ENCODE measurements at places on chromosomes 7 and 10.

GRCh38 chr7:108307595-108307994 is 148.6 kb downstream of the NRCAM start:
- no peak for DNase-seq

DNA sequence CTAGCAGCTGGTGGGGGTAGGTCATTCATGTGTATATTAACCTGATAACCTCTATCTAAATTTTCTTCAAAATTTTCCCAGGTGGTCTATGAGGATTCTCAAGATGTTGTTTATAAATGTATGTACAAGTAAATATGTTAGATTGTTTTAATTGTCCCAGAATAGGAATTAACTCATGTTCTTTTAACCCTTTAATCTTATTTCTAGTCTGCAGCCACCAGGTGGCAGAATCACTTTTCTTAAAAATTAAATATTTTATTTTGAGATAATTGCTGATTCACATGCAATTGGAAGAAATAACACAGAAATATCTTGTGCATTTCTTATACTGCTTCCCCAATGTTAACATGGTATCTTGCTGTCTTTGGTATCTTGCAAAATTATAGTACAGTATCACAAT is 589.5 kb downstream of the ARL4A start:
- no peak for DNase-seq

- DNase-seq: no peak
These were observed 227.6 kb upstream of the STEAP1 start for GRCh38 chr7:89926701-89927100.

- no peak for DNase-seq
These were observed 5.9 kb downstream of the SAP25 start for GRCh38 chr7:100567751-100568175.

DNA sequence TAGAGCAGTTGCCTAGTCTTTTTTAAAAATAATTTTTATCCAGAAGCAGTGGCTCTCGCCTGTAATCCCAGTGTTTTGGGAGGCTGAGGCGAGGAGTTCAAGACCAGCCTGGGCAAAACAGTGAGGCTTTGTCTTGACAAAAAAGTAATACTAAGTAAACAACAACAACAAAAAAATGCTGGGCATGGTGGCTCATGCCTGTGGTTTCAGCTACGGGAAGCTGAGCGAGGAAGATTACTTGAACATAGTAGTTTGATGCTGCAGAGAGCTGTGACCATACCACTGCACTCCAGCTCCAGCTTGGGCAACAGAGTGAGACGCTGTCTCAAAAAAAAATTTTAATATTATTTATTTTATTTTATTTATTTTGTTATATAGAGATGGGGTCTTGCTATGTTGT is 31.3 kb upstream of the TPST1 start:
- no peak for DNase-seq

- DNase-seq: no peak
These were observed 14.0 kb upstream of the ATXN7L1 start for GRCh38 chr7:105890290-105890997.

DNA sequence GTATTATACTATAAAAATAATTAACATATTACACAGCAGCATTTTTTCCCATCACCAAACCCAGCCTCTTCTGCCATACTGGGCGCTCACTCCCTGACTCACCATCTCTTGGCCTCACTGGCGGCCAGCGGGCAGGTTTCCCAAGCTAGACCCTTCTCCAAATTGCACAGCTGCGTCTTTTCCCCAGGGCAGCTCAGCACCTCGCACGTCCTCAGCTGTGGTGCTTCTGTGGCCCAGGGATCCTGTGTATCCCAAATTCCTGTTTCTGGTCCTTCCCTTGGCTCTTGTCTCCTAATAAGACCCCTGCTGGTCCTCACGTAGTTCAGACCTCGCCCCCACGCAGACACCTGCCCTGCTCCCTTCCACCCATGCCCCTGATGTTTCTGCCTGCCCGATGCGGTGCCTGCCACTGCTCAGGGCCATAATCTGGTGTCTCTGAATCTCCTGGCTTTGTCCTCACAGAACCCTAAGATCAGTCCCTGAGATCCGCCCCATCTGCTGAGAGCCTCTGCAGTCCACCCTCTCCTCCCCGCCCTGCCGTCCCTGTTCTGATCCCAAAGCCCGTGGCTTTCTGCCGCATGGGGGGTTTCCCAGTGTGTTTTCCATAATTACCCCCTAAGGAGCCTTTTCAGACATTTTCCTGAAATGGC is 290.1 kb downstream of the TCERG1L start:
- no peak for DNase-seq

DNA sequence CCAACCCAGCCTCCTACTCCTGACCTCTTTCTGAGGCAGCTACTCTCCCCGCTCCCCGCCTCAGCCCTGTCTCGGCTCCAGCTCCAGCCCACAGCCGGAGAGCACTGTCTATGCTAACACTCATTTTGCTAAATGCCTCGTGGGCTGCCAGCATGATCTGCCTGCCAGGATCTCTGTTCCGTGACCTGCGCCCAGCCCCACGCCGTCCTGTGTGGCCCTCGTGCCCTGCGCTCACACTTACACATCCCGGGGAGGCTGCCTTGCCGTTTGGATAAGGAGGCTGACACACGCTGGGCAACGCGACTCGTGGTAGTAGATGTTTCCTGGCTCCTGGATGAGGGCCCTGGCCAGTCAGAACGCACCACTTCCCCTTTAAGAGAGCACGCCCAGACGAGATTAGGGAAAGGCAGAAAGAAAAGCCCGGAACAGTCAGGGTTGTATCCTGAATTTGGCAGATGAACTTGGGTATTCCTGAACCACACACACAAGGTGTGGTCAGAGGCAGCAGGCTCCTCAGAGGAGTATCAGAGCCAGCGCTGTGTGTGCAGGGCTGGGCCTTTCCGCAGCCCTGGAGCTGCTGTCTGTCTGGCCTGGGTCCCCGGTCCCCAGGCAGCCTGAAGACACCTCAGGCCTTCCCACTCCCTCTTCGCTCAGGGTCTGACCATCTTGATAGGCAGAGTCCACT is 97.7 kb upstream of the EFCAB10 start:
- DNase-seq: no peak

- no peak for DNase-seq
These were observed 470.0 kb downstream of the SUGCT start for GRCh38 chr7:40604601-40605438.

GRCh38 chr7:90320801-90321494 is at the start of gene FAM237B:
TSS of gene FAM237B (minus strand) at chr7:90321304. CDS start at chr7:90319748, 1,556 bp downstream.
- no peak for DNase-seq

DNA sequence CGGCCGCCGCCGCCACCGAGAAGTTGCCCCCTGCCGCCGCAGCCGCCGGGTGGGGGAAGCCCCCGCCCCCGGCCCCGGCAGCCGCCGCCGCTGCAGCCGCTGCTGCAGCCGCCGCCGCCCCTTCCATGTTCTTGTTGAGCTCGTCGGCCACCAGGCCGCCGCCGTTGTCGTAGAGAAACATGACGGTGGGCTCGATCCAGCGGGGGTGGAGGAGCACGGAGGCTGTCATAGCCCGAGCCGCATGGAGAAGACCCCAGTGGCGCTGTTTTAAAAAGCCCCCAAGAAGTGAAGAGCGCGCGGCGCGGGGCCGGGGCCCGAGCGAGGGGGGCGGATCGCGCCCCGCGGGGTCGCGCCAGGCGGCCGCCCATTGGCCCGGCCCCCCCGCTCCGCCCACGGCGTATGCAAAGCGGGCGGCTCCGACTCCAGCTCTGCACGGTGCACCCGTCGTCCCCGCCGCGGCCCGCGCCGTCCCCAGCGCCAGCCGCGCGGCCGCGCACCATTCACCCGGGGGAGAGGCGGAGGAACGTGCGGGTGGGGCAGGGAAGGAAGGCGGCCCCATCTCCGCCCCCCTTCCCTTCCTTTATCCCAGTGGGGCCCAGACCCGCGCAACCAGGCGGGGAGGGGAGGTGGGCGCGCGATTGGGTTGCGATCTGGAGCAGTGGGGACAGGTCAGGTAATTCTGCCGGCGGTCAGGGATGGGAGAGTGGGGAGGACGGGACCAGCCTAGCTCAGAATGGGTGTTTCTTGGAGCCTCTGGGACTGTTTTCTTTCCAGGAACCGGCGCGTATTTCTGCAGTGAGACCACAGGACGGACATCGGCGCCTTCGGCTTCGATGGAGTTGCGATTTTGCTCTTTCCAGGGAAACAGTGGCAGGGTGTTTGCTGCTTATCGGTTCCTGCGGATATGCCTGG is at the start of gene HOXA13:
TSS of gene HOXA13 (minus strand) at position 243 of the 912 bp plus-strand sequence. CDS start at position 229, 14 bp downstream.
- peak; percentile 18 for DNase-seq

- DNase-seq: no peak
These were observed at the start of gene CPXM2 for GRCh38 chr10:123891144-123892071. TSS of gene CPXM2 (minus strand) at chr10:123891807. CDS start at chr10:123891659, 148 bp downstream.

GRCh38 chr7:50587737-50588136 is 22.5 kb upstream of the DDC start:
- DNase-seq: no peak

GRCh38 chr7:2713370-2713769 is 25.4 kb downstream of the AMZ1 start:
- DNase-seq: no peak

GRCh38 chr7:41103331-41103730 is 599.6 kb downstream of the INHBA start:
- no peak for DNase-seq

DNA sequence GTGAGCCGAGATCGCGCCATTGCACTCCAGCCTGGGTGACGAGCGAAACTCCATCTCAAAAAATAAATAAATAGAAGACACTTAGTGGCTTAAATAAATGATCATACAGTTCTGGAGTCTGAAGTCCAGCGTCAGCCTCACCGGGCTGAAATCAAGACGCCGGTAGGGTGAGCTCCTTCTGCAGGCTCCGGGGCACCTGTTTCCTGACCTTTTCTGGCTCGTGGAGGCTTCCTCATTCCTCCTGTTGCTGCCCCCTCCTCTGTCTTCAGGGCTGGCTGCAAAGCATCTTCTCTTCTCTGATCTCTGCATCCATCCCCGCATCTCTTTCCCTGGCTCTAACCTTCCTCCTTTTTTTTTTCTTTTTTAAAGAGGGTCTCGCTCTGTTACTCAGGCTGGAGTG is 32.8 kb downstream of the LIMK1 start:
- no peak for DNase-seq

DNA sequence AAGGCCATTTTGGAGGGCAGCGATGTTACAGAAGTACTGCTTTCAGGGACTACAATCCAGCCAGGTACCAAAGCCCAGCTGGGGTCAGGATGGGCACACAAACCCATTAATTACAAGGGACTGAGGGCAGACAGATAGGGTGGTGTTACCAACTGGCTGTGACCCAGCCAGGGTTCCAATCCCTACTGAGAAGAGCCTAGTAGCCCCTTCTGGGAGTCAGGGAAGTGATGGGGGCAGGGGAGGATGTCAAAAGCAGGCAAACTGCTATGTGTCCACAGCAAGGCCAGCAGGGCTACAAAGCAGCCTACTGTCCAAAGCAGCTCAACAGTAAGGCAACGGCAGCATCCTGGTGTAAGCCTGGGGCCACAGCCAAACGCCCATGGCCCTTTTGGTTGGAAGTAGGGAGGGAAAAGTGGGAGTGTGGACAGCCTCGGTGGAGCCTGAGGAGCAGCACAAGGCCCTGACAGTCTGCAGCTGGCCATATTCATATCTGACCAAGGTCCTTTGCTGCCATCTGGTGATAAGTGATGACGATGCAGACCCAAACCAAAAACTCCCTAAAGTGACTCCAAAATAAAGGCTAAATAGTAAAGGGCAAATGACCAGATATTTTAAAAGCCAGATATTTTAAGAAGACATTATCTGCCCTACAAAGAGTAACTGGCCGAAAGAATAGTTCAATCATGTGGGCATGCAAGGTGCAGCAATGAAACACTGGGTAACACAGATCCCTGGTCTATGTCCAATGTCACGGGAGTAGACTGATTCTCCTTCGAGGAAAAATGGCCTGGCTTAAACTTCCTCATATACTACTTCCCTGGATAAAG is 56.9 kb downstream of the XPNPEP1 start:
- DNase-seq: no peak

- DNase-seq: no peak
These were observed 48.4 kb downstream of the CCDC6 start for GRCh38 chr10:59857921-59858320.

DNA sequence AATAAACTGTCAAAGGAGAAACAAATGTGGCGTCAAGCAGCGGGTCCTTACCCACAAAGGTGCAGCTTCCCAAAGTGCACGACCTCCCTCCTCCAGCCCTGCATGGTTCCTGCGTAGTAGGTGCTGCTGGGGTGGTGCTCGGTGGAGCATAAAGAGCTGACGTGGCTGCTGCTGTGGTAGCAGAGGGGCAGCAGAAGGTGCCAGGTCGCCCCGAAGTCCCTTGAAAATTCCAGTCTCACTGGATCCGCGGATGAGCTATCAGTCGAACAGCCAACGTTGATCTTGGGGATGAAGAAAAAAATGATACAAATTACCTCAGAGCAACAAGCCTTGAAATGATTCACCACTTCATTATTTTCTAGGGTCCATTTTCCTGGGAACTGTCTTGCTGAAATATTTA is 105.0 kb upstream of the SLC26A5 start:
- DNase-seq: no peak

- no peak for DNase-seq
These were observed 146.7 kb downstream of the GPR37 start for GRCh38 chr7:124618871-124619270.

DNA sequence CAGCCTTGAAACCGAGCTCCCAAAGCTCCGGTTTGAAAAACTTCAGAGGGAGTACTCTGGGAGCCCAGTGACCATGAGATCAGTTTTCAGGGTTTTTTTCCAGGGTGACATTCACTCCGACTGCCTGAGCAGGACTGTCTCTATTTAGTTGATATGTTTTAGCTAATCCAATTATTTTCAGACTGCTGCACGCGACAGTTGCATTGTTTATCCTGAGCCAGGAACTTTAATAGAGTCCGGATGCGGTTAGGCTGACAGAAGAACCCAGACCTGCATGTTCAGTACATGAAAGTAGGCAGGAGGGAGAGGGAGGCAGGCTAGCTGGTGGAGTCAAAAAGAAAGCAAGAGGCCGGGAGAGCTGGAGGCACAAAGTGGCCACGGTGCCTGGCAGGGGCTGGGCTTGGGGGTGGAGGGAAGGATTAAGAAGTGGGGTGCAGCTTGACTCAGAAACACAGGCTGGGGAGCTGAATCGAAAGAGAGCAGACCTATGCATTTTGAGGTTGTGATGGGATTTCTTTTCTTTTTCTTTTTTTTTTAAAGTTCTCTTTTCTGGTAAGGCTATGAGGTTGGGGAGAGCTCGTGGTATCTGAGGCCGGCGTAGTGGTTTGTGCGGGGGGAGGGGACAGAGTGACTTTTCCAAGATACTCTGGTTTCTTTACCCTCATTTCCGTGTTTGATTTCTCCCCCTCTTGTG is 5.7 kb downstream of the GATA3 start:
- no peak for DNase-seq

GRCh38 chr10:103603382-103603781 is 109.9 kb downstream of the NEURL1 start:
- no peak for DNase-seq

DNA sequence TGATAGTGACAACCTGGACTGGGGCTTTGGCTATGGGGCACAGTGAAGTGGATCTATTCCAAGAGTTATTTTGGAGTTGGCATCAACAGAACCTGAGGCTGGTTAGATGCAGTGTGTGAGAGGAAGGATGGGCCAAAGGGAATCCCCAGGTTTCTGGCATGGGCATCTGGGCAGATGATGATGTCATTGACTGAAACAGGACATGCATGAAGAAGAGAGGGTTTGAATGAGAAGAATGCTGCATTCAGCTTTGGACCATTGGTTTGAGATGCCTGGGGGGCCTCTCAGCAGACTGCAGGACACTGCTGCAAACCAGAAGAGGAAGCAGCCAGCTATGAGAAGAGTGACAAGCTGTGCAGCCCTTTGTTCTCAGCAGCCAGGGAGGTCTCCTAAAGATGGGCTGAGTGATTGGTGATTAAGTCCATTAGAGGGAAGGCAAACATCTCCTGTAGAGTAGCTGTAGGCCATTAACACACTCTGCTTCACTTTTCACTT is 23.1 kb upstream of the PIK3CG start:
- DNase-seq: peak; percentile 92

GRCh38 chr7:25964483-25964991 is 187.5 kb upstream of the NFE2L3 start:
- no peak for DNase-seq

GRCh38 chr10:103470761-103471653 is 8.0 kb downstream of the CALHM3 start:
- no peak for DNase-seq
